ENCODE measurements at places on chromosomes 4 and X.

GRCh38 chrX:35826503-35826902, 28.4 kb downstream of the MAGEB16 start:
- DNase-seq = no peak

DNA sequence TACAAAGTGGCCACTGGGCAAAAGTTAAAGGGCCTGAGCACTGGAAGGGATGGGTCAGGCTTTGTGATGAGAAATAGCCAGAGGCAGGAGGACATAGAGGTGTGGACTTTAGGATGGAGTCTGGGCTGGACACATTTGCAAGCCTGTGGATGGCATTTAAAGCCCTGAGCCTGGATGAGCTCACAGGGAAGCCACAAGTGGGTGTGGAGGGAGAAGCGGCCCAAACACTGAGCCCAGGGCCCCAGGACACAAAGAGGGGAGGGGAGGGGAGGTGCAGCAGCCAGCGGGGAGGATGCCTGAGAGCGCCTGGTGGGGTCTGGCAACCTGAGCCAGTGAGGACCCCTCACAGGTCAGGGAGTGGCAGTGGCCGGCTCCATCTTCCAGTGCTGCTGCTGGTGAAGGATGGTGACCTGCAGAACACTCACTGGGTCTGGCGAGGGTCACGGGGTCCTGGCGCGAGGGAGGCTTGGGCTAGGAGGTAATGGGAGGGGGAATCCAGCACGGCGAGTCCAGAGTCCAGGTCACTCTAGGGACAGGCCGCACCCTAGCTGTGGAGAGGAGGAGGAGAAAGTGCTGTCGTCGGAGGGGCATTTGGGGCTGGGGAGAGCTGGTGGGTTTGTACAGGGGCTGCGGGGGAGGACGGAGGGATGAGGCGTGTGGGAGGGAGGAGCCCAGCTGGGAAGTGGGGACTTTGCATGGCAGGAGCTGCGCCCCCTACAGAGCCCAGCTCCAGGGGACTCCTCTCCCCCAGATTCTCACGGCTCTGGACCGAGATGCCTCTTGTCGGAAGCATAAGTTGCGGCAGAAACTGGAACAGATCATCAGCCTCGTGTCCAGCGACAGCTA, 7.0 kb downstream of the LAGE3 start:
- no peak for DNase-seq

DNA sequence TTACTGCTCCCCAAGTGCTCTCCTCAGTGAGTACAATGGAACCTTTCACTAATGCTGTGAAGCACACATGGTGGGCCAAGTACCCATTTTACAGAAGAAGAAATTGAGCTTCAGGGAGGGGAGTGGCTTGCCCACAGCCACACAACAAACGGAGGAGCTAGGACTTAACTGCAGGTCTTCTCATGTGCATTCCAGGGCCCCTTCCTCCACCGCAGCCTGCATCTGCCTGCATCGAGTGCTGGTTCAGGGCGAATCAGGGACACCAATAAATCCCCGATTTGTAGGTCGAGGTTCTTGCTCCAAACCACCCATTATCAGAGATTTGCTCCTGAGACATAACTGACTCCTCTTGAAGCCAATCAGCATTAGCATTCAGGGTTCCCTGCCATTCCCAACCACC, 100.9 kb downstream of the MAMLD1 start:
- no peak for DNase-seq

- no peak for DNase-seq
Measured at GRCh38 chr4:151983854-151984253, 223.0 kb upstream of the GATB start.

GRCh38 chr4:20487852-20488251, 212.4 kb upstream of the PACRGL start:
- DNase-seq = no peak

- DNase-seq = no peak
Measured at GRCh38 chr4:121255986-121256750, 92.0 kb upstream of the TNIP3 start.

DNA sequence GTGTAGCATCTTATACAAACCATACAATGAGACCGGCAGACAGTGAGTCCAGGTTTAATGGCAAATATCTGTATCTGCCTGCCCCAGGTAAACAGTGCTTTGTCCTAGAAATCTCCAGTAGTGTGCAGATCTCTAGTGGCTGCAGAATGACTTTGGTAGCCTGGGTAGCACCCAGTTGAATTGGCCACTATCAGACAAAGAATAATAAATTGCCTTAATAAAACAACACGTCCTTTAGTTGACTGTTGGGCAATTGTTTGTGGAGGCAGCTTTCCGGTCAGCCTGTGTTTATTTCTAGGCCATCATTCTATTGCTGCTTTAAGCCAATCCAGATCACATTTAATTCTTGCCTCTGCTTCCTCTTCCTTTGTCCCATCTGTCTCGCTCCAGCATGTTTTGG, 52.5 kb downstream of the SNX25 start:
- DNase-seq = no peak

DNA sequence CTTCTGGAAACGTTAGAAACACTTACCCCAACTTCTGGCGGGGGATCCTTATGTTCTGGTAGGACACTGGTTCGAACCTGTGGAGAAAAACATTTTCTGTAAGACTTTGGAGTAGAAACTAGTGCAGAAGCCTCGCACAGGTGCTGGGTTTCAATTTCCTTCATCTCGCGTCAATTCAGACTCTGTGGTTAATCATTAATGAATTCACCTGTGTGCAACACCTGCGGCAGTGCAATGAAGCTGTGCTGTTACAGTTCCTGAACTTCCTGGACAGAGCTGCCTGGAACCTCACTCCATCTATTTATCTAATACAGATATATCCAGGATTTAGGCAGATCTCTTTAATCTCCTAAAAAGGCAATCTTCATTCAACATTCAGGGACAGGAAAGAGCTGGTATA, 531.4 kb downstream of the INPP4B start:
- no peak for DNase-seq

- no peak for DNase-seq
Measured at GRCh38 chr4:149247164-149247563, 568.5 kb downstream of the IQCM start.

DNA sequence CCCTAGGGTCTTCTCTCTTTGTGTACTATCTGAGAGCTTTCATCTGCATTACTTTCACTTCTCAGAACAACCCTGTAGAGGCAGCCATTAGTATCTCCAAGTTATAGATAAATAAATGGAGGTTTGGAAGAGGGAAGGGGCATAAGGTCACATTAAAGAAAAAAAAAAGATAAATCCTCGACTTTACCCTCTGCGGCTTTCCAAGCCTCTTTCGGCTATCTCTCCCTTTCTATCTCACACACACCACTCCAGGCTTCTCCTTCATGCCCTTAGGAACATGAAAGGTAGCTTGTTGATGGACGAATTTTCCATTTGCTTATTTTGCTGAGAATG, 660 bp upstream of the ARHGEF9 start:
- DNase-seq = no peak

GRCh38 chrX:121000589-121000988, 15.0 kb upstream of the CT47A1 start:
- DNase-seq = no peak

DNA sequence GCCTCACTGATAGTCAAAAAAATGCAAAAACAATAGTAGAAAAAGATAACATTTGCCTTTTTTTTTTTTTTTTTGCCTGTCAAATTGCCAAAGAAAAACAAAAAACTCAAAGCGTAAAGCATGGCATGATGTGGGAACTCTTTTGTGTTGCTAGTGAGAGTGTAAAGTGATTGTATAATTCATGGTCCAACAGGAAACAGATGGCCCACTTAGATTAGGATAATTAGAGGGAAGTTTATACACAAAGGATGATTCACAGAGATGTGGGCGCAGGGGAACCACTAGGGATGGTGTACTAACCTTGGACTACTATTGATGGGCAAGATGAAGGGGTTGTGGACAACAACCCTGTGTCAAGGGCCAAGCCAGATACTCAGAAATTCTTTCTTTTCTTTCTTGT, 16.4 kb downstream of the MCUB start:
- DNase-seq = no peak

DNA sequence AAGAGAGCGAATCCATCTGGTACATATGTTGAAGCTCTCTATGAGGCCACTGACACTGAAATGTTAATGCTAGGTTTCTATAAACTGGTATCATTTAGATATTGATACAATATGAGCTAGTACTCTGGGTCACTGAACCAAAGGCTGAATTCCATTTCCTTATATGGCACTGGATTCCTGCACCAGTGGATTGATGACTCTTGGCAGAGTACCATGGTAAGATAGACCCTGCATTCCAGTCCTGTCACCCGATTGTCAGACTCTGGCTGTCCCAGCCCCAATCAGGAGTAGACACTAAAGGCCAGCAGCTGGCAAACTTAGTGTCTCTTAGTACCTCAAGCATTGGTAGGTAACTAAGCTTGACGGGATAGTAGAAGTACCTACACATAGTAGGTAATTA, 44.0 kb upstream of the EOLA2 start:
- no peak for DNase-seq

DNA sequence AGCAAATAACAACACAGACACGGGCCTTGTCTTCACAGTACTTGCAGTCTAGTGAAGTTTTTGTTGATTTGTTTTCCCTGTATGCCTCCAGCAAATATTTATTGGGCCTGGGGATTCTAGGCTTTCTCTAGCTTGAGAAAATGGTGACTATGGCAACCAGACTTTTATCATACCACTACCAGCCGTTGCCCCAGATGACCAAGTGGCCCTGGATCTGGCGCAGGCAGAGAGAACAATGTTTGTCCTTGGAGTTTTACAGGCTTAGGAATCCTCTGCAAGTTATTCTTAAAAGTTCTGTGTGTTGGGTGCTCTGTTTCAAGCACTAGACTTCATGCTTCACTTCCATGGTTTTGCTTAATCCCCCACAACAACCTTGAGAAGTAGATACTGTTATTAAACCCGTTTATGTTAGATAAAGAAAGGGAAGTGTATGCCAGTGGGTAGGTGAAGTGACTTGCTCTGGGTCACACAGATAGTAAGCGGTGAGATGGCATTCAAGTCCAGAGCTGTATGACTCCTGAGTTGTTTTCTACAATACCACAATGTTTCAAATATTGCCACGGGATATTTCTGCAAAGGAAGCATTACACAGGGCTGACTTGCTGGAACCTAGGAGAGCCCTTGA, 94.6 kb downstream of the AKAP4 start:
- no peak for DNase-seq

DNA sequence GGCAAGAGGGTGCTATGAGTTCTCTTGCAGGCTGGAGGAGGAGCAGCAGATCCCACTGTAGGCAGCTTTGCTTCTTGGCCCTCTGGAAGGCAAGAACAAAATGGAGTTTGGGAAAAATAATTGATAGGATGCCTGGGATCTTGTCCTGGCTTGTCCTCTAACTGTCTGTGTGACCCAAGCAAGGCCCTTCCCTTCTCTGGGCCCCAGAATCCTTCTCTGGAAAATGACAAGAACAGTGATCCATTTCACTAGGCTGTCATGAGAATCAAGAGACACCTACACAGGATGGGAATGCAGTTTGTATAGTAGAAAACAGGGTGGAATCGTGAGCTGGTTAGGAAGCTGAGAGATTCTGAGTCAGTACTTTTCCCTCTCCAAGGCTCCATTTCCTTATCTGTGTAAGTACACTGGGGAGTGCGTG, 133.3 kb downstream of the PJA1 start:
- DNase-seq = no peak

- no peak for DNase-seq
Measured at GRCh38 chrX:120293015-120293414, 18.2 kb downstream of the TMEM255A start.

DNA sequence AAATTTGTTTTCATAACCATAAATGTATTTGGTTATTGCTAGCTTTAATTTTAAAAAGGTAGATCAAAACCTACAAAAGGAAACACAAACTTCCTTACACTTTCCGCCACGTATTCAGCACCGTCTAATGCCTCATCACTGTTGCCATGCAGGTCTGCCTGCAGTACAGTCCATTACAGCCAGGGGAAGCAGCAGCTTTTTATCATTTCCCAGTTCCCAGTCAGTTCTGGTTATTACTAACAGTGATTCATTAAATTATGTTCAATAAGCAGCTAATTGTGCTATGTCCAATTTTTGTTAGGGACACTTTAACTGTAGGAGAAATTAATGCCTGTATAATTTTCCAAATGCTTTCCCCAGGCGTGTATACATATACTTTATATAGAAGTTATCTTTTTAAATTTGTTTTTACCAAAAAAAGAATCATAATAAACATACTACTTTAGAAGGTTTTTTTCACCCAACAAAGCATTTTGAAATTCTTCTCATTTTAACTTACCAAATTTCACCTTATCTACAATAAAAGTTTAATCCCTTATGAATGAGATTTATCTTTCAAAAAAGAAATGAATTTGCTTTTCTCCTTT, 93.3 kb downstream of the ANXA3 start:
- peak; percentile 14 for DNase-seq
